Left renal pelvis (tissue), 4 donors: ENCODE measurements at places on chromosomes 16 and 17. TPM values are rescaled to one million over a fixed set of nuclear protein-coding genes. Genes with fewer than 3 reads are reported as not detected.

DNA sequence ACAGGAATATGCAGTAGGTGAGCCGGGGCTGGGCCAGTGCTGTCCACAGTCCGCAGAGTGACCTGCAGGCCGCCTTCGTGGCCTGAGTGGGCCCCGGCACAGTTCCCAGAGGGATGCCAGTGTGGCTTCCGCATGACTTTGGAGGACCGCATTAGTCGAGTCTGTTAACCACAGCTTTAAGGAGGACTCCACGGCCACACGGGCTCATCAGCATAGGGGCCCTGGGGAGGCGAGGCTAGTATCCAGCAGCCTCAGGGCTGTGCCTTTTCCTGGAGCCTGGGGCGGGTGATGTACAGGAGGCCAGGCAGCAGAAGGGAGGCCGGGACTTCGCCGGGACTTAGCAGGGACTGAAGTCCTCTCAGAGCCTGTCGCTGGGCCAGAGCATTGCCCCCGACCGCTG lies 13.2 kb downstream of the TSC2 start:
- DNase-seq, result no peak

ZNF750 gene
- 1.1 TPM for polyA plus RNA-seq

CES5A gene
- polyA plus RNA-seq, result not detected

DNA sequence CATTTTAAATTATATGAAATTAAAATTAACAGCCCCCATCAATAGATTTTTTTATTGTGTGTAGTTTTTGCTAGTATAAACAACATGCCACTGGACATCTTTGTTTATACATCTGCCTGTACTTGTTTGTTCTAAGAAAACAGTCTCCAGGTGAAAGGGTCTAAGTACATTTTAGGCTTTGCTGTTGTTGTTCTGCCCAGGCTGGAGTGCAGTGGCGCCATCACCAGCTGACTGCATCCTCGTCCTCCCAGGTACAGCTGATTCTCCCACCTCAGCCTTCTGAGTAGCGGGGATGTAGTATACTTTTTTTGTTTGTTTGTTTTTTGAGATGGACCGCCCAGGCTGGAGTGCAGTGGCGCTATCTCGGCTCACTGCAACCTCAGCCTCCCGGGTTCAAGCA lies 25.5 kb downstream of the C17orf58 start:
- no peak for DNase-seq

- no peak for DNase-seq
Observed at GRCh38 chr17:53912117-53912516, 89.4 kb downstream of the KIF2B start.

- no peak for DNase-seq
Observed at GRCh38 chr17:74198694-74199093, 4.8 kb upstream of the RPL38 start.

GRCh38 chr16:54926166-54926838 lies 4.4 kb upstream of the IRX5 start:
- no peak for DNase-seq

KRT27 gene
- polyA plus RNA-seq, result 0.53 TPM

DNA sequence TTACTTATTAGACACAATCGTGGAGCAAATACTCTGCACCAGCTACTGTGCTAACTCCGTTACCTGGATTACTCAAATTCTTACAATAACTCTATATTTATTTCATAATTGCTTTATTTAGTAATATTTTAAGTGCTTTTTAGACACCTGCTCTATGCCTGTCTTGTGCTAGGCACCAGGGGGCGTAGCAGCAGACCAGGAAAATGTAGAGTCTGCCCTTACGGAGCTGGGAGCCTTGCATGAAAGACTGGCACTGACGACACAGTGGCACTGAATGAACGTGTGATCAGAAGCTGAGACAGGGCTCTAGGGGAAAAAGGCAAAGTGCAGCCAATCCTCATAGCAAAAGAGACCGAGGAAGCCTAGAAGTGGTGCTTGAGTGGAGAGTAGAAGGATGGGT lies 486.5 kb downstream of the CDH13 start:
- no peak for DNase-seq

UBB gene
- 2,069 TPM for polyA plus RNA-seq

- no peak for DNase-seq
Observed at GRCh38 chr16:74230126-74230525, 66.5 kb upstream of the PSMD7 start.

DNA sequence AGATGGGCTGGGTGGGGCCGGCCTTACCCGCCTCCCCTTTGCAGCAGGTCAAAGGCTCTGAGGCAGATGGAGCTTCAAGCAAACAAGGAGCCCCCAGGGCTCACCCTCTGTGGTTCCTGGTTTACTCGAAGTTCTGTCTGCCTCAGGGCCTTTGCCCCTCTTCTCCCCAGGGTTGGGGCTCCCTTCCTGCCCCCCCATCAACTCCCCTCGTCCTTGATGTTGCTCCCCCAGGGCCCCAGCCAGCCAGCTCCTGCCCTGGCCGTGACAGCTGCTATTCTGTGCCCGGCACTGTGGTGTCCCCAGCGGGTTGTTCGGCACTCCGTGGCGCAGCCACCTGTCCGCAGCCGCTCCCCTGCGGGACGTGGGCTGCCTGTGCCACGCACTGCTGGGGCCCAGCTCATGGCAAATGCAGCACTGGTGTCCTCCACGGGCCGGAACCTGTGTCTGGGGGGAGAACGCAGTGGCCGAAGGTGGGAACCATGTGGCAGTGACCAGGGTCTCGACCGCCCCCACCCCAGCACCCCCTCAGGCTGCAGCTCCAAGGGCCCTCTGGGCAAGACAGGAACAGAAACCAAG lies 4.3 kb upstream of the METRN start:
- DNase-seq, result no peak

MT1G gene
- 34.9 TPM for polyA plus RNA-seq

- no peak for DNase-seq
Observed at GRCh38 chr17:2965621-2966595, 97.5 kb downstream of the OR1D5 start.

VAT1L gene
- polyA plus RNA-seq, result 4.5 TPM

DNA sequence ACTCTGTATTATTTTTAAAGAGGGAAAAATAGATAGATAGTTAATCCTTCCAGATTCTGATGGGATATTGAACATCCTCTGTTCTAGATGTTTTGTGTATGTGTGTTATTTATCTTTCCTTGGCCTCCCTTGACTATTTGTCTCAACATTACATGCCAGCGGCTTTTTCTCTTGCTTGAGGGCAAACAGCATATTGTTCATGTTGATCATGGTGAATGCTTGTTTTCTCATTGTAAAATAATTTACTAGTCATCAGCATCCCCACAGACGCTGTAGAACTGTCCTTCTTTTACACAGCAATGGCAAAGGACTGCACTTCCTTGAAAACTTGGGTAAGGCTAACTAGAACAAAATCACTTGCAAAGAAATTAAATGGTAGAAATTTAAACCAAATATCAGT lies 1376.4 kb upstream of the GOT2 start:
- DNase-seq, result no peak

GRCh38 chr16:51757505-51757904 lies 606.4 kb upstream of the SALL1 start:
- no peak for DNase-seq

GRCh38 chr17:34988644-34989043 lies 8.3 kb downstream of the LIG3 start:
- no peak for DNase-seq

GRCh38 chr16:24721830-24722238 lies 7.6 kb upstream of the TNRC6A start:
- no peak for DNase-seq

- no peak for DNase-seq
Observed at GRCh38 chr17:50297407-50297865, 23.2 kb downstream of the TMEM92 start.

CSF3 gene
- not detected for polyA plus RNA-seq

VAC14 gene
- polyA plus RNA-seq, result 42.0 TPM

CRYBA1 gene
- polyA plus RNA-seq, result not detected

STX1B gene
- 1.6 TPM for polyA plus RNA-seq

DPEP1 gene
- 37.3 TPM for polyA plus RNA-seq

CD300A gene
- polyA plus RNA-seq, result 1.7 TPM

CHST6 gene
- polyA plus RNA-seq, result 1.1 TPM

DNA sequence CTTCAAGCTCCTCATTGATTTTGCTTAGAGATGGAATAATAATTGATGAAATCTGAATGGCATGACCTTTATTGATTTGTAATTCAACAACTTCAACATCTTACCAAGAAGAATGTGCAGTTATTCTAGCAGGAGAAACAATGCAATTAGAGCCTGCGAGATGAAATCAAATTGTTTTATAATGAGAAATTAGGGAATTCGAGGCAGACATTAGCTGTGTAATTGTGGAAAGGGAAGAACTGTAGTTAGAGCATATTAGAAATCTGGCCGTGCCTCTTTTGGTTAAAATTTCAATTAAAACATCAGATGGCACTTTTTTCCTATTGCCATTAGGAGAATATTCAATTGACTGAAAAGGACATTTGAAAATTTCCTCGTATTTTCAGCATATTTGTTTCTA lies 325.8 kb downstream of the WWOX start:
- DNase-seq, result no peak

BEAN1 gene
- 2.9 TPM for polyA plus RNA-seq

DNA sequence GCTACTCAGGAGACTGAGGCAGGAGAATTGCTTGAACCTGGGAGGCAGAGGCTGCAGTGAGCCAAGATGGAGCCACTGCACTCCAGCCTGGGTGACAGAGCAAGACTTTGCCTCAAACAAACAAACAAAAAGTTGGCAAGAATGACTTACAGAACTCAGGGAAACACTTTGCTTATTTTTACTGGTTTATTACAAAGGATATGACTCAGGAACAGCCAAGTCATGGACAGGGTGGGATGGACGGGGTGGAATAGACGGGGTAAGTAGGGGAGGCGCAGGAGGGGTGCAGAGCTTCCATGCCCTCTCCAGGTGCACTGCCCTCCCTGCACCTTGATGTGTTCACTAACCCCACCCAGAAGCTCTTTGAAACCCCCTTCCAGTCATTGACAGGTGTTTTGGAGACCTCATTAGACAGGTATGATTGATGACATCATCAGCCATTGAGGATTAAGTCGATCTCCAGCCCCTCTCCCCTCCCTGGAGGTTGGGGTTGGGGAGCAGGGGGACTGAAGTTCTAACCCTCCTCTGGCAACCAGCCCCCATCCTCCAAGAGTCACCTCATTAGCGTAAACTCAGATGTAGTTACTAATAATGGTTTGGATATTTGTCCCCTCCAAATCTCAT lies 41.3 kb upstream of the ZCCHC14 start:
- DNase-seq, result no peak

DNA sequence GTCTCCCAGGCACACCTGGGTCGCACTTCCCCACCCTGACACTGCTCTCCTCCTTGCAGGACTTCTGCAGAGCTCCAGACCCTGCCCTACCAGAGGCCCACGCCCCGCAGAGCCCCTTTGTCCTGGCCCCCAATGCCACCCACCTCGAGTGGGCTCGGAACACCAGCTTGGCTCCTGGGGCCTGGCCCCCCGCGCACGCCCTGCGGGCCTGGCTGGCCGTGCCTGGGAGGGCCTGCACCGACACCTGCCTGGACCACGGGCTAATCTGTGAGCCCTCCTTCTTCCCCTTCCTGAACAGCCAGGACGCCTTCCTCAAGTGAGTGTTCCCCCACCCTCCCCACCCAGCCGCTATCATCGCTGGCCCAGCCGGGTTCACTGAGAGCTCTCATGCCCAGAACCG lies 79.6 kb downstream of the MGAT5B start:
- no peak for DNase-seq

DNA sequence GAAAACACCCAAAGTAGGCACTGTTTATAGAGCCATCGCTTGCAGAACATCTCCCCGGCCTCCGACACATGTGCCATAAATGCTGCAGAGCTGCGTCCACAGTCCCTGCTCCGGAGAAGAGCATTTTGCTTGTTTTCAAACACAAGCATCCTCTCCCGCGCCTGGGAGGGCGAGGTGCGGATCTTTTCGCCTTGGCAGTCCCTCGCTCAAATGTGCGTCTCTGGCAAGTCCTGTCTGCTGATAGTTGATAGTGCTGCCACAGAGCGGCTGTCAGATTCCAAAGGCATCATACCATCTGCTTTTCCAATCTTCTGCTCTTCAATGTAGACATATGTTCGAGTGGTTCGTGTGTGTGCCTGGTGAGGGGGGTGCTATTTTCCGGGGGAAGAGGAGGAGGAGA lies 603.7 kb downstream of the MAF start:
- no peak for DNase-seq

- no peak for DNase-seq
Observed at GRCh38 chr16:61289141-61289540, 747.1 kb downstream of the CDH8 start.

ACAP1 gene
- polyA plus RNA-seq, result 7.0 TPM

ETV4 gene
- 34.1 TPM for polyA plus RNA-seq

ABCC6 gene
- 16.1 TPM for polyA plus RNA-seq

- no peak for DNase-seq
Observed at GRCh38 chr16:51306116-51306515, 155.0 kb upstream of the SALL1 start.

DNA sequence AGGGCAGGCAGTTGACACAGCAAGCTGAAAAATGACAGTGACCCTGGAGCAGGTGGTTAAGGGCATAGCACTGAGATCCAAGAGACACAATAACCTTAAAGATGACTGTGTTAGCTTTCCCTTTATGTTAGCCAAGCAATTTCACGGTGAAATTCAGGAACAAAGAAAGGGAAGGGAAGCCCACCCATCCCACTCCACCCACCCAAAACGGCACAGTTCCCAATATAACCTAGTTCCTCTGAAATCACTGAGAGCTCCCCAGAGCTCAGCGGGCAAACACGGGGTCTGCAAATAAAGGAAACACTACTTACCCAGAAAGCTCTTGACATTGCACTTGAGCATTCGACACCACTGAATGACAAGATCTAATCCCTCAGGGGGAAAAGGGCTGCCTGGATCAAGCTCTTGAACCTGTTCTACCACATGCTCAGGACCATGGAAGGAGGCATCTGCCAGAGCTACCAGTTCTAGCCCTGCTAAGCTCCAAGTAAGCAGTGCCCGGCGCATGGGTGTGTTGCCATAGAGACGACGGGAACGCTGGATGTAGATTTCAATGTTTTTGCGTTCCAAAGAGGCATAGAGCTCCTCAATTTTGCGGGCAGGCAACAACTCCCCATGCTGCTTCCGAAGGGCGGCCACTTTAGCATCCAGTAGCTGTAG lies 10.6 kb downstream of the BLTP2 start:
- no peak for DNase-seq

GRCh38 chr17:67157732-67158639 lies 87.0 kb downstream of the HELZ start:
- DNase-seq, result no peak

DNA sequence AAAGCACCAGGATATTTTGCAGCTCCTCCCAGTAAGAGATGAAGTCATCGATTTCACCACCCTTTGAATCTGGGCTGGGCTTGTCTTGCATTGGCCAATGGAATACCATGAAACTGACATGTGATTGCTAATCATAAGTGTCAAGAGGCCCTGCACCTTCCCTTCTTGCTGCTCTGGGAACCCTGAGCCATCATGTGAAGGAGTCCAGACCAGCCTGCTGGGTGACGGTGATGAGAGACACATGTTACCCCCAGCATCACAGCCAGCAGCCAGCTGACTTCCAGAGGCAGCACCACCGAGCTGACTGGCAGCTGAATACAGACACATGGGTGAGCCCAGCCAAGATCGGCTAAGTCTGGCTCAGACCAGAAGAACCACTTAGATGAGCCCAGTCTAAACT lies 43.6 kb upstream of the CACNG4 start:
- DNase-seq, result no peak

GRCh38 chr17:60640503-60640902 lies 37.1 kb upstream of the BCAS3 start:
- no peak for DNase-seq

WFDC1 gene
- polyA plus RNA-seq, result 5.0 TPM

- DNase-seq, result no peak
Observed at GRCh38 chr16:68764862-68765261, 27.8 kb downstream of the CDH1 start.

- no peak for DNase-seq
Observed at GRCh38 chr16:62253966-62254365, 217.7 kb upstream of the CDH8 start.

PRCD gene
- 4.5 TPM for polyA plus RNA-seq

CLEC18A gene
- 1.1 TPM for polyA plus RNA-seq

GNG13 gene
- polyA plus RNA-seq, result 0.46 TPM
